Stimulated activated CD4-positive, alpha-beta T cell treated with anti-CD3 and anti-CD28 coated beads, TNF-alpha, amount 100 ng/mL, for 4 hours (primary cell): ENCODE measurements at places on chromosomes 1 and 21.

DNA sequence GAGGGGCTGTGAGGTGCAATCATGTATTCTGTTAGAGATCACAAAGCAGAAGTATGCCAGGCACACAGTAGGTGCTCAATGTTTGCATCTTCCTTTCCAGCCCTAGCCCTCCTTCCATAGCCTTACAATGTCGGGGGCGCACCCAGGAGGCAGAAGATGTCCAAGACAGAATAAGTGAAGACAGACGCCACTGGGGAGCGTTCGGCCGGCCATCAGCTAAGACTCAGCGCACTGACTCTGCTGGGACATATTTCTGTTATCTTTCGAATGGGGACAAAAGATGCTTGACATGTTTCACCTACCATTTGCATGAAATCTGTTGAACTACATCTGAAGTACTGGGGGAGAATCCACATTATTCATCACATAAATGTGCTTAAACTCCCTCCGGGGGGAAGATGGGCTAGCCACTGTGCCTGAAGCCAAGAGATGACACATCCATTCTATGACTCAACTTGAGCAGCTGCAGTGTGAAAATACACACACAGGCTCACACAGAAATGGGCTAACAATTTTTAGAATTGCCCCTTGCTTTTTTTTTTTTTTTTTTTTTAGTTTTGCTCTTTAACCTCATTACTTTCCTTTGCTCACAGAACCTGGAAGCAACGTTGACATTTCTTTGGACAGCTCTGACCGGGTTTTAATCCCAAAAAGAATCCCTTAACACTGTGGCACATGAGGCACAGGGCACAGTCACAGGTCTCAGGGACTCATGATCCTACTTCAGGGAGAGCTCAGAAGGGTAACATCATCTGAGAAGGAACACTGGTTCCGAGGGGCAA lies 7.9 kb downstream of the TIAM1 start:
- no peak for DNase-seq

DNA sequence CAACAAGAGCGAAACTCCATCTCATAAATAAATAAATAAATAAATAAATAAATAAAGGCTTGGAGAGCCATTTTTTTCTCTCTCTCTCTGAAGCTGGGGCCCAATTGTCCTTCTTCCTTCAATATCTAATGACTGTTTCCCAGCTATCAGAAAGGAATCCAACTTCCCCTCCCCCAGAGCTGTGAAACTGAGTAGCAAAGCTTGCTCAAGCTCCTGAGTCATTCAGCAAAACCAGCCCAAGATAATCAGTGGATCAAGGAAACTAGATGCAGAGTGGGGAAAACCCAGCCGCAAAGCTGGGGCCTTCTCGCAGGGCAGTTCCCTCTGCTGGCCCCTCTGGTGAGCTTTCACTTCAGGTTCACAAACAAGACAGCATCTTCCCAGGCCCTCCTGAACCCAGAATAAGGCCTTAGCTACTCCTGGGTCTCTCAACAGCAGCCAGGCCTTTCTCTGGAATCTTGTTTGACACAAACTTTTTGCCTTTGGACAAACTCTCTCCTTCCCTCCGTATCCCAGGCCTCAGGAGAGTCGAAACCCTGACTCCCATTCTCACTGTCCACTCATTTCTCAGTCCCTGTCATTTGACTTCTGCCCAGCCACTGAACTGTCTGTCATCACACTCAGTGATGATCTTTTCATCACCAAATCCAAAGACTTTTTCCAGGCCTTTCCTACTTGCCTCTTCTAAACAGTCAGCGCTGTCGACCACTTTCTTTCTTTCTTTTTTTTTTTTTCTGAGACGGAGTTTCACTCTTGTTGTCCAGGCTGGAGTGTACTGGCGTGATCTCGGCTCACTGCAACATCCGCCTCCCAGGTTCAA lies 18.0 kb upstream of the PTP4A2 start:
- peak; percentile 49 for DNase-seq

DNA sequence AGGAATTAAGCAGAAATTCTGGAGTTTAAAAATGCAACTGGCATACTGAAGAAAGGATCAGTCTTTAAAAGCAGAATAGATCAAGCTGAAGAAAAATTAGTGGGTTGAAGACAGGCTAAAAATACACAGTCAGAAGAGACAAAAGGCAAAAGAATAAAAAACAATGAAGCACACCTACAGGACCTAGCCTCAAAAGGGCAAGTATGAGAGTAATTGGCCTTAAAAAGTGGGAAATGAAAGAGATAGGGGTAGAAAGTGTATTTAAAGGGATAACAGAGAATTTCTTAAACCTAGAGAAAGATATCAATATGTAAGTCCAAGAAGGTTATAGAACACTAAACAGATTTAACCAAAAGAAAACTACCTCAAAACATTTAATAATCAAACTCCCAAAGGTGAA lies 152.4 kb downstream of the GPATCH2 start:
- DNase-seq = no peak

DNA sequence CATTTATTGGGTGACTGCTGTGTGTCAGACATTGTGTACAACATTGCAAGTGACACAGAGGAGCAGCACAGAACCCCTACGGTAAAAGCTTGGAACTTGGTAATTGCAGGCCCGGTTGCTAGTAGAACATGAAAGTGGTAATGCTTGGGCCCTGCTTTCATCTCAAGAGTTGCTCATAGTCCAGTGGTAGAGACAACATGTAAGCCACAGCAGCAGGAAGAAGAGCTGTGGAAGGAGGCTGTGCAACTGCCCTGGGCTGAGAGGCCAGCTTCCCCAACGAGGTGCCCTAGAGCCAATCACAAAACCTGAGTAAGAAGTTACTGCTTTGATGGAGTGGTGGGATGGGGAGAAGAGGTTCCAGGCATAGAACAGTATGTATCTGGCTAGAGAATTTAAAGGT lies 18.4 kb downstream of the CNIH4 start:
- DNase-seq = no peak

DNA sequence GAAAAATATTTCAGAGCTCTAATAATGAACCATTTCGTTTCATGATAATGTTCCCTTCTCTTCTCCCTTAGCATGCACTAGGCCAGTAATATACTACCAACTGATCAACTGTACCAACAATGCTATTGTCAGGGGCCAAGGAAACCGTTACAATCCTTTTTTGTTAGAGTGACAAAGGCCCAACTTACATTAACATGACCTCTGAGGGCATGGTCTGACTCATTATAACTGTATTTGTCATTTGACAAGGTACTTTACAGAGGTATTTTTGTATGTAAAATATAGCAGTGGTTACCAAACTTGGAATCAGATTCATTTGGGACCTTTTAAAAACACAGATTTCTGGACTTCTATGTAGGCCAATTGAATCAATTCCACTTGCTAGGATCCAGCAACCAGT lies 102.6 kb upstream of the RRP15 start:
- DNase-seq = no peak

GRCh38 chr1:205922314-205922713 lies 20.9 kb downstream of the SLC26A9 start:
- DNase-seq = no peak

GRCh38 chr1:4464478-4464877 lies 189.9 kb upstream of the AJAP1 start:
- no peak for DNase-seq

DNA sequence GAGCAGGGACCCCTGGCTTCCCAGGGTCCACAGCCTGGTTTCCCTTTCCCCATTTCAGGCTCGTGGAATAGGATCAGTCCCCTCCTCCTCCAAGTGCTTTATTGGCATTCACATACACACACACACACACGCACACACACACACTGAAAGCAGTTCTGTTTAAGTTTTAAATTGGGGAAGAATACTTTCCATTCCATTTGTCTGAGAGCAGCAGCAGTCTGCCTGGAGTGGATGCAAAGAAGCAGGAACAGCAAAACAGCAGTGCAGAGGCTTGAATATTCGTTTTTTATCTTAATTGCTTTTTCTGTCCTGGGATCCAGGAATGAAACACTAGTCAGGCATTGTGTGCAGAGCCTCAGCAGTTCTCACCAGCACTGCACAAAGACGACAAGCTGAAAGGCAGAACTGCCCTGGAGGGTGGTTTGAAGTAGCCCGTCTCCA lies 7.1 kb downstream of the CYB561D1 start:
- no peak for DNase-seq

DNA sequence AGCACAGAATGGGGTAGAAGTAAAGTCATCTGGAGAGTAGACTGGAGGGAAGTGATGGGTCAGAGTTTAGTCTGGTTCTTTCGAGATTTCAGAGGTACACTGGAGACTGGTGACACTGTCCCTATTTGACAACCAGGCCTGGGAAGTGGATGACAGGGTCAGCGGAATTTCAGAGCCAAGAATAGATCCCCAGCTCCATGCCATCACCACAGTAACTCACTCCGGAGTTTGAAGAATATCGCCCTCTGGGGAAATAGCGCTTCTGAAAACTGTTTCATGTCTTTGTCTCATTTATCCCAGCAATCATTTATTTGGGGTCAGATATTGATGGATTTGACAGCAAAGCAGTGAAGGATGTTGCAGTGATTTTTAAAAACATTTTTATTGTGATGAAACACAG lies 7.6 kb upstream of the NFASC start:
- DNase-seq = no peak

DNA sequence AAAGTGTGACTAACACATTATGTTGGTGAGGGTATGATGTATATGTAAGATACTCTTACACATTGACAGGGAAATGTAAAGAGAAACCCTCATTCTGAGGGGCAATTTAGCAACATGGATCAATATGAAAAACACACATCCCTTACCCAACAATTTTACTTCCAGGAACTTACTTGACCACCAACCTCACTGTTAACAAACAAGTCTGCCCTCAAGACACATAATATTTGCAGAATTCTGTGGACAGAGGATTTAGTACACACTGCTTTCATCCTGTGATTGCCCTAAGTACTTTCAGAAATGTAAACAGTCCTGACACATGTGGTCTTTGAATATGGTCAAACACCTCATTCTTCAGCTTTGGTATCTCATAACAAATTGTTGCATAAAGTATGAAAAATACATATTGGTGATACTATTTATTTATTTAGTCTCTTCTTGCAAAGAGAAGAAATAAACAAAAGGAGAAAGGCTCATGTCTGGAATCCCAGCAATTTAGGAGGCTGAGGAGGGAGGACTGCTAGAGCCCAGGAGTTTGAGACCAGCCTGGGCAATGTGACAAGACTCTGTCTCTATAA lies 6.9 kb downstream of the USP48 start:
- DNase-seq = no peak
